Endothelial cell of umbilical vein (primary cell): ENCODE measurements at places on chromosomes 3 and 15.

DNA sequence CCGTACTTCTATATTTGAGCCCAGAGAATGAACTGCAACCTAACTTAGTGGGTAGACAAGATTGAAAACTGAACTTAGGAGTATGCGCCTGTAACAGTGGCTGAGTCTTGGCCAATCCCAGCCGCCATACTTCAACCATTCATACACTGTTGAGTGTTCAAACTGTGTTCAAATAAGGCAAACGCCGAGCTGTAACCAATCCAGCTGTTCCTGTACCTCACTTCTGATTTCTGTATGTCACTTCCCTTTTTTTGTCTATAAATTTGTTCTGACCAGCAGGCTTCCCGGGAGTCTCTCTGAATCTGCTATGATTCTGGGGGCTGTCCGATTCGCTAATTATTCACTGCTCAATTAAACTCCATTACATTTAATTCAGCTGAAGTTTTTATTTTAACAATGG lies 58.6 kb upstream of the TPM1 start:
- DNase-seq = no peak

- DNase-seq = no peak
Measured at GRCh38 chr3:86949850-86950249, 41.1 kb downstream of the VGLL3 start.

DNA sequence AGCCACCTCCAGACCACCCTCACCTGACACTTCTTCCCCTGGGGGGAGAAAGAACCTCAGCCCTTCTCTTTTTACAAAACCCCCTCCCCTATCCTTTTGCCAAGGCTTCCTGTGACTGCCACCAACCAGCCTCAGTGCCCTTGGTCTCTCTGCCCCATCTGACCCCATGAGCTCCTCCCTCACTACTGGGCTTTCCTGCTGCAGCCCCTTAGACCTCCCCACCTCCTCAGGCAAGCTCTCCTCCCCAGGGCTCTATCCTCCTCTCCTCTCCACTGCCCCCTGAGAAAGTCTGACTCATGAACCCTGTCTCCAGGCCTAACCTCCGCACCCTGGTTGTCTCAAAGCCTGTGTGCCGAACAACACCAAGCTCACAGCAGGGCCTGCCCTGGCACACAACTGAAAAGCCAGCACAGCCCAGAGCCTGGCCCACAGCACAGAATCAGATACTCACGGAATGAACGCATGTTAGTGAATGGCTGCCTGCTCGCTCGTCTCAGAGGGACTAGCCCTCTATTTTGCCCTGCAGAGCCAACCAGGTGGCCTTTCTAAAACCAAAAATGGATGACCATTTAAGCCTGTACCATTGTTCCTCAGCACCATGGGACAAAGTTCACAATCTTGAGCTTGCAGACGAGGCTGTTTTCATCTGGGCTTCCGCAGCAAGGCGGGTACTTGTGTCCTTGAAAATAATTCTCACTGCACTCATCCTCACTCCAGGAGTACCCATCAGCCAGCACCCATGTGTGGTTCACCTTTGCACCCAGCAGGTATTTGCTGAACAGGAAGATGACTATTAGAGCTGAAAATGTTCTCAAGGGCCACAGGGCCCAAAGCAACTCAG lies 1.7 kb downstream of the CHDH start:
- DNase-seq = no peak

GRCh38 chr3:12758025-12758781 lies 856 bp downstream of the TMEM40 start:
- DNase-seq = peak; percentile 59

DNA sequence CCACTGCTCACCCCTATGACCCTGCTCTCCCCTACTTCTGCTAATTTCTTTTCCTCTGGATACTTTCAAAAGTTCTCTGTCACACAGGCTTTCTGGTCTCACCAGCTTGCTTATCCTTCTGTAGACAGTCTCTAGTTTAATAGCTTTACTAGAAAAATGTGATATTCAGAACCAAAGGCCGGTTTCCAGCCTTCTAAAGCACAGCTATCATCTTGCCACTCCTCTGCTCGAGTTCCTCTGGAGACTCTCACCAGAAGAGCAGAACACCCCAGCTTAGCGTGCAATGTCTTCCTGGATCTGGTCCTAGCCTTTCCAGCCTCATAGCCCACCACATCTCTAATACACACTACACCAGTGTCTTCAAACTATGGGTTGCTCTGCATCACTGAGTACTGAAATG lies 1.8 kb upstream of the VPS8 start:
- no peak for DNase-seq

DNA sequence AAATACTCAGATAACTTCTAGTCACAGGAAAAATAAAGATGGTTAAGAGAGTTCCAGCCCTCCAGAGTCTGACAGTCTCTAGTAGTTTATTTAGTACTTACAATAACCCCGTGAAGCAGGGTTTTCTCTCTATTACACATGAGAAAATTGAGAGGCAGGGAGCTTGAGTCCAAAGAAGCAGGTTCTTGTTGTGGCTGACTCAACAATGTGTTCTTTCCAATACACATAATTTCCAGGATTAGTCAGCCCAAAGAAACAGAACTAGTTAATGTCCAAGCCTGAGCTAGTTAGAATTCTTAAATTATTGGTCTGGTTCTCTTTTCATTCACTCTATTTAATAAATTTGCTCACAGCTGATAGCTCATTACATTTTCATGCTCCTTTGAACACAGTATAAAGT lies 49.9 kb downstream of the ALDH1A2 start:
- DNase-seq = peak; percentile 20

- peak; percentile 45 for DNase-seq
Measured at GRCh38 chr3:159146856-159147435, 345.1 kb downstream of the MFSD1 start.

DNA sequence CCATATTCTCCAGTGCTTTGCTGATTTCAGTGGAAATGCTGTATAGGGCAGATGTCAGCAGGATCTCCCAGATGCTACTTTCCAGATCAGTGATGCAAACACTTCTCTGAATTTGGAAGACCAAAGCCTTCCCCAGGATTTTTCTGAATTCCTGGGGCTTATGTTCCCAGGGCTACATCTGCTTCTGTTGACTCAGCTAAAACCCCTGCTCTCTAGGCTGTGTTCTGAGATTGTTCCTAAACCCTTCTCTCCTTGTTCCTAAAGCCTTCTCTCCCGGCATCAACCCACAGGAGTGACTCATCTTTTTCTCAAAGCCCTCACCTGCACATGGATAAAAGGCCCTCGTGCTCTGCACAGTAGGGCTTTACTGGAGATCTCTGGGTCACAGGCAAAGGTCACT lies 35.5 kb downstream of the FAH start:
- DNase-seq = no peak

GRCh38 chr3:156685752-156686151 lies 11.4 kb downstream of the TIPARP start:
- no peak for DNase-seq

- DNase-seq = peak; percentile 48
Measured at GRCh38 chr3:155701882-155702465, 42.9 kb downstream of the PLCH1 start.

DNA sequence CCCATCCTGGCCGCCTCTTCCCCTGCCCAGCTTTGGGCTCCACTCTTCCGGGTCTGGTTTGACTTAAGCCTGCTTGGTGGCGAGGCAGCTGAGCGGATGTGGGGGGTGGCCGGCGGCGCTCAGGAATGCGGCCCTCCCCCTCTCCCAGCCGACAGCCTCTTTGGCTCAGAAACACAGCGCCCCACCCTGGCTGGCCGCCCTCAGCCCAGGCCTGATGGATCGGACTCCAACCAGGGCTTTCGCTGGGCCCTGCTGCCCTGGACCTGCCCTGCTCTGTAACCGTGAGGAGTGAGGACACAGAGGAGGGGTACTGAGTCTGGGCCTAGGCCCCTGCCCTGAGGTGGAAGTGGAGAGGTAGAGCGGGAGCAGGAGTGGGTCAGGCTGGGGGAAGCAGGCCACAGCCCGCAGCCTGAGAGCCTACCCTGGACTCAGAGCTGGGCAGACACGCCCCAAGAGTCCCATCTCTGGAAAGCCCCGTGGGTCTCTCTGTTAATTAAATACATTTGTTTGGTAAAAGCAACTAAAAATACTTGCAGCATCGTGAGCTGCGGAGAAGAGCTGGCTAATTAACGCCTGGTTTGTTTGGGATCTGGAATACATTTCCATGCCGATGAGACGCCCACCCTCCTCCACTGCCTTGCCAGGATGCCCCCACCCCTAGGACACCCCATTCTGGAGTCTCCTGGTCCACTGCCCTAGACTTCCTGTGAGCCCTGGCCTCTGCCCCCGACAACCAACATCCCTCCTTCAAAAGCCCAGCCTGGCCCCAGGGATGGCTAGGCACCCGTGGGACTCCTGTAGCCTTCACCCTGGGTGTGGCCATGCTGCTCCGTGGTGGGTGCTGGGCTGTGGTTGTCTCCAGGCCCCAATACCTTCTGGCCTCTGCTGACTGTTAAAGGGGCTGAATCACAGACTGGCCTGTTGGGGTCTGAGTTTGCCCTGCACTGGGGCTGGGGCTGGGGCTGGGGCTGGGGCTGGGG lies 19.6 kb downstream of the PLXNA1 start:
- peak; percentile 83 for DNase-seq

DNA sequence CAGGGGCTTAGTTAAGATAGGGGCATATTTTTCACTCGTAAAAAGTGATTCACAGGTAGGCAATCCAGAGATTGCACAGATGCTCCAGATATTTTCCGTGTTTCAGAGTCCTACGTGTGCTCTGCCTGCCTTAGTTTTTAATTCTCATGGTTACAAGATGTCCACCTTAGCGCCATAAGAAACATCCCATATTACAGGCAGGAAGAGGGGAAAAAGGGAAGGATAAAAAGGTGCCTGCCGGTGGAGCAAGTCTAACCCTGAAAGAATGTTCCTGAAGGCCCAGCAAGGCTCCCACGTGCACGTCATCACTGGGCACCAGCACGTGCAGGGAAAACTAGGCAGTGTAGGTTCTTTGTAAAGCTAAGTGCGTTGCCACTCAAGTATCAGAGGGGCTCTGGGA lies 10.1 kb upstream of the MOBP start:
- no peak for DNase-seq

DNA sequence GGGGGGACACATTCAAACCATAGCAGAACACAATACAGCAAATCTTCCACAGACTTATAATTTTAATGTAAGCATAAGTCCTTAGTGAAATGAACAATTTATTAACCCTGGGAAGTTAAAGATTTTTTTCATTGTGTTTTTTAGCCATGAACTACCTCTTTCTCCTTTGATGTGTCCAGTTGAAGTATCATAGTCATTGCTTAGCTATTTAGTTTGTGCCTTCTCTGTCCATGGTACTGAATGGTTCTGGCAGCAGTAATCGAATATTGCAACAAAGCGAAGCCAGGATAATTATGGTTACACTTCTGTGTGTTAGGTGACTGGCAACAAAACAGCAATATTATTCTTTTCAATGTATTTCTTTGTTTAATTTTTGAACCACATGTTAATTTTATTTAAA lies 403.0 kb upstream of the ONECUT1 start:
- peak; percentile 3 for DNase-seq

DNA sequence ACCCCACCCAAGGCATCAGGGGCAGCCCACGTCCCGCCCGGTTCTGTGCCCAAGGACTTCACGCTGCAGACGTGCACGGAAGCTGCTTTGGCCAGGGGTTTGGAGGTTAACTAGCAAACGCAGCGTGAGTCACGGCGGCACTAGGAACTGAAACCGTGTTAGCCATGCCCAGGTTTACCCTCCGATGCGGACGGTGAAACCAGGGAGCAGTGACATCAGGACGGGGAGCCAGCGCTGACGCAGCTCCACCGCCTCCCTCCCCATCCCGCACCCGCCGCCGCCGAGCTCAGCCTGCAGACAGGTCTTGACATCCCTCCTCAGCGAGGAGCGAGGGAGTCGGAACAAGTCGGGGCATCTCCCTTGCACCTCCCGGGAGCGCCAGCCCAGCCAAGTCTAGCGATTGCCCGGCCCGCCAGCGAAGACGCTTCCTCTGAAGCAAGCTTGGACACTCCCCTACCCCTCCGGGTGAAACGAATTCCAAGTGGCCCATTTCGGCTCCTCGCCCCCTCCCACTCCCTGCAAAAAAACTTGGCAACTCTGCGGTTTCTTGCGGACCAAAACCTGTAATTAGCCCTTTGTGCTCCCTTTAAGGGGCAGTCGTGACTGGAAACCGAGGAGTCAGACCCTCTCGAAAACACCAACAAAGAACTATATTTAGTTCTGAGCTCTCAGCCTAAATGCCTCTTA lies 1.4 kb upstream of the RAP2B start:
- peak; percentile 91 for DNase-seq

DNA sequence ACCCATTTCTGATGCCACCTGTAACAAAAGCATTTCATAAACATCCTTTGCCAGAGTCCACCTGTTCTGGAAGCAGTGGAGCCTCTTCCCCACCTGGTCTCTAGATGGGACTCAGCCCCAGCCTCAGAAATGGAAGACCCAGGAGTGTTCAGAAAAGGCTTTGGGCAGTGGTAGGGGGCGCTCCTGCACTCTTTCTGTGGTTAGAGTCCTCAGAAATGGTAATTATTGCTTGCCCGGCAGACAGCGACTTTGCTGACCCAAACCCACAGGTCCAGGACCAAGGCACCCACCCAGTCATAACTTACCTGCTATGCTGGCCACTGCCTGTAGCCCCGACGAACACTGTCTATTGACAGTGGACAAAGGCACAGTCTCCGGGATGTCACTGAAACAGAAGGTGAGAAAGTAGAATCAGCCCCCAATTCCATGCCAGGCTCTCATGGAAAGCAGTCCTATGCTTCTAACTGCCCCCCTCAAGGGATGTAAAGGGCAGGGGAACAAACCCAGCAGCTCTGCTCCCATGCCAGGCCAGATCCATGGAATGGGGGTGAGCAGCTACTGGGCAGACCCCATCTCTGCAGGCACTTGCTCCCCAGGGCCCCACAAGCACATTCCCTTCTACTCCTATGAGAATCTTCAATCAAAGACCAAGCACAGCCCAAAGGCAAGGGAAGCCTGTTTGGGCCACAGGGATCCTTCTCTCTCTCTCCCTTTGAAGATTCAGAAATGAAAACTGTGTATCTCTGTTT lies 5.1 kb downstream of the ACAA1 start:
- DNase-seq = peak; percentile 51

- DNase-seq = no peak
Measured at GRCh38 chr3:34842706-34843480, 796.4 kb upstream of the ARPP21 start.

- peak; percentile 50 for DNase-seq
Measured at GRCh38 chr3:158731938-158732855, at the start of gene RARRES1. Gene RARRES1 (minus strand): TSS chr3:158732457. CDS start chr3:158732415, 42 bp downstream.

DNA sequence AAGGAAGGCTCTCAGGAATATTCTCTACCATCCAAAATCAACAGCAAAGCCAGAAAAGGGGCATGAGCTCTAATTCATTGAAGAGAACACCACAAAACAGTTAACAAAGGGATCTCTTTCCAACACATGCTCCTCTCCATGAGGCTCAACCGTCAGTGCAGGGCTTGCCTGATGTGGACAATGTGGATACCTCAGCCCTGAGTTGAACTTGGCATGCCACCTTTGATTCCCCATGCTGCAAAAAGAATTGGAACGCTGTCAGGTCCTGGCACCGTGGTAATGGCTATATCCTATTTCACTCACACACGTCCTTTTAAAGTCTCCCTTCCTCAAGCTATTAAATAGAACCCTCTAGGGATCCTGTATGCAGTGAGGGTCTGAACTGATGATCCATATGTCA lies 30.7 kb upstream of the IP6K2 start:
- DNase-seq = no peak
